ENCODE measurements at places on chromosomes 16 and 17. TPM values are rescaled to one million over a fixed set of nuclear protein-coding genes. Genes with fewer than 3 reads are reported as not detected.

KRT39 gene
- not detected for total RNA-seq

UTS2R gene
- total RNA-seq: not detected

KRTAP2-1 gene
- total RNA-seq: not detected

NACA2 gene
- total RNA-seq: not detected

CENPV gene
- total RNA-seq: 165 TPM

ZBTB4 gene
- 25.7 TPM for total RNA-seq

RNU2-1 gene
- not detected for total RNA-seq

TNFRSF13B gene
- not detected for total RNA-seq

ABCA10 gene
- 0.22 TPM for total RNA-seq

FSCN2 gene
- total RNA-seq: 0.68 TPM

TMEM220 gene
- 3.0 TPM for total RNA-seq

VASN gene
- total RNA-seq: 8.3 TPM

MTMR4 gene
- 10.4 TPM for total RNA-seq

KRTAP16-1 gene
- not detected for total RNA-seq

PTGES3L gene
- total RNA-seq: 0.84 TPM

MRPS34 gene
- total RNA-seq: 224 TPM

KRT16 gene
- total RNA-seq: 0.88 TPM

CD300E gene
- total RNA-seq: not detected

CCDC154 gene
- total RNA-seq: 0.57 TPM

LRRC75A gene
- 0.89 TPM for total RNA-seq

KIF2B gene
- total RNA-seq: not detected

CDH16 gene
- 0.26 TPM for total RNA-seq

SENP3 gene
- 90.8 TPM for total RNA-seq

SLC38A8 gene
- not detected for total RNA-seq

PRSS36 gene
- 0.91 TPM for total RNA-seq

NETO2 gene
- 103 TPM for total RNA-seq

SEC14L5 gene
- total RNA-seq: not detected

KRT34 gene
- total RNA-seq: 0.41 TPM

STX4 gene
- total RNA-seq: 62.0 TPM

SLC6A4 gene
- total RNA-seq: not detected

TPSB2 gene
- total RNA-seq: not detected

BTBD17 gene
- not detected for total RNA-seq

KIFC3 gene
- total RNA-seq: 215 TPM

MYH8 gene
- not detected for total RNA-seq

KREMEN2 gene
- total RNA-seq: 1.7 TPM

TPSG1 gene
- 0.10 TPM for total RNA-seq

GPRC5B gene
- 27.9 TPM for total RNA-seq

TAC4 gene
- total RNA-seq: not detected

CACNG5 gene
- total RNA-seq: 0.21 TPM

PERCC1 gene
- total RNA-seq: not detected

SP6 gene
- 2.8 TPM for total RNA-seq

KCNH6 gene
- not detected for total RNA-seq

NEK8 gene
- 4.9 TPM for total RNA-seq

KRT17 gene
- total RNA-seq: 1.3 TPM
